ENCODE measurements at places on chromosomes 13 and 19. TPM values are rescaled to one million over a fixed set of nuclear protein-coding genes. Genes with fewer than 3 reads are reported as not detected.

- DNase-seq: peak; percentile 94
Observed at GRCh38 chr19:2540646-2541454, 64.9 kb downstream of the GADD45B start.

GRCh38 chr13:57982782-57983181 lies 351.2 kb downstream of the PCDH17 start:
- no peak for DNase-seq

DNA sequence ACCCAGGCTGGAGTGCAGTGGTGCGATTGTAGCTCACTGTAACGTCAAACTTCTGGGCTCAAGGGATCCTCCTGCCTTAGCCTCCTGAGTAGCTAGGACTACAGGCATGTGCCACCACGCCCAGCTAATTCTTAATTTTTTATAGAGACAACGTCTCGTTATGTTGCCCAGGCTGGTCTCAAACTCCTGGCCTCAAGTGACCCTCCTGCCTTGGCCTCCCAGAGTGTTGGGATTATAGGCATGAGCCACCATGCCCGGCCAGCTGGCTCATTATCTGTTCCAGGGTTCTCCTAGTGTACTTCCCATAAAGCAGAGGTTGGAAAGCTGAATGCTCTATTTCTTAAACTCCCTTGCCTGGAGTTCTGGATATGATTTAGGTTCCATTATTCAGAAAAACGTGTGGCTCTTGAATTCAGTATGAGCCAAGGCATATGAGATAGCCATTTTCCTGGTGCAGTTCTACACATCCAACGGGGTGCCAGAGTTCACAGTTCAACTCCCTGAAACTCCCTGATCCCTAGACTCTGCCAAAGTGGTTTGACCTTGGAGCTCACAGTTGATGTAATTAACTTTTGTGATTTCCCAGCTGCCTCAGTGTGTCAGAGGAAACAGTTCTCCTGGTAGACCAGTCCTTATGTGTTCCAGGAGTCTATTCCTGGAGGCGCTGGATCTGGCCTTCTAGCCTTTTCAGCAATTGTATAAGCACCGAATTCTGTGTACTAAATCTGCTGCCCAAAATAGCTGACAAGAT lies 21.6 kb downstream of the GPR183 start:
- no peak for DNase-seq

GRCh38 chr13:99572921-99573320 lies 71.6 kb downstream of the TM9SF2 start:
- peak; percentile 59 for DNase-seq

DNA sequence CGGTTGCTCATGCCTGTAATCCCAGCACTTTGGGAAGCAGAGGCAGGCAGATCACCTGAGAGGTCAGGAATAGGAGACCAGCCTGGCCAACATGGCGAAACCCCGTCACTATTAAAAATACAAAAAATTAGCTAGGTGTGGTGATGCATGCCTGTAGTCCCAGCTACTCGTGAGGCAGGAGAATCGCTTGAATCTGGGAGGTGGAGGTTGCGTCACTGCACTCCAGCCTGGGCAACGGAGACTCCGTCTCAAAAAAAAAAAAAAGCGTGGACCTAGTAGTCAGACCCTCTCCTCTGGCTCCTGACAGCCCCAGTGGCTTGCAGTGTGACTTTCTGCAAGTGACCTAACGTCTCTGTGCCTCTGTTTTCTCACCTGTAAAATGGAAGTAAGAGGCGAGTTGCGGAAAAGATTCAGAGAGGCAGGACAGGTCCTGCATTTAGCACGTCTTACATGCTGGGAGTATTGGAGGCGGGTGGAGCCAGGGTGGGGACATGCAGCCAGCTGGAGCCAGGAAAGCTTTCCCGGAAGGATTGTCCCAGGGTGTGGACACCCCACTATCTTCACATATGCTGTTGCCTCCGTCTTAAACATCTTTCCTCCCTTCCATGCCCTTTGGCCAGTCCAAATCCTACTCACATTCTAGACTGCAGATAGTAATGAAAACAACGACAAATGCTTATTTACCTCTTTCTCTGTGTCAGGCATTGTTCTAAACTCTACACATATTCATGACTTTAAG lies 2.9 kb downstream of the TUBB4A start:
- no peak for DNase-seq

GRCh38 chr13:22074403-22074802 lies 403.5 kb downstream of the FGF9 start:
- no peak for DNase-seq

GRCh38 chr13:113121928-113122471 lies 599 bp upstream of the F10 start:
- no peak for DNase-seq

DNA sequence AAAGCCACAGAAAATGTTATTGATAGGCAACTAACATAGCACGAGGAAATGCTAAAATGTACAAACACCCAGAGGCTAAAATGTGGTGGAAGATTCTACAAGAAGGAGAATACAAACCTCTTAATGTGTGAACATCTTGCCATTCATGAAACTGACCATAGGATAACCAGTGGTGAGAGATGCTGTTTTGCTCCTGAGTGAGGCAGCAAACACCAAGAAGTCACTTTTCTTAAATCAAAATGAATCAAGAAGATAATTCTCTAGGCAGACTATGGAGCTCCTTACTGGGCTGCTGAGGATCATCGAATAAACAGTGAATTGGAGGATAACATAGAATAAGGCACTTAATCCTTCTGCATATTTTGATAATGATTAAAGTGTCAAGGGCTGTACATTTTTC lies 375.4 kb upstream of the SLITRK6 start:
- DNase-seq: no peak

GRCh38 chr19:17021328-17021727 lies 5.3 kb downstream of the CPAMD8 start:
- no peak for DNase-seq

- no peak for DNase-seq
Observed at GRCh38 chr13:50664951-50665350, 178.5 kb downstream of the DLEU7 start.

GRCh38 chr19:7426986-7427385 lies 61.8 kb downstream of the PEX11G start:
- DNase-seq: no peak

Gene ZNF560
- not detected for total RNA-seq

Gene LGI4
- 7.7 TPM for total RNA-seq

Gene CCDC70
- total RNA-seq: not detected

Gene TMEM150B
- total RNA-seq: not detected

Gene EBPL
- 307 TPM for total RNA-seq

Gene KLK14
- total RNA-seq: not detected

Gene KLF2
- 72.3 TPM for total RNA-seq

Measured in stomach (tissue), 19 donors.